Heart left ventricle (tissue), 16 donors: ENCODE measurements at places on chromosomes 2 and 18. TPM values are rescaled to one million over a fixed set of nuclear protein-coding genes. Genes with fewer than 3 reads are reported as not detected.

GRCh38 chr2:135099802-135100483, 47.9 kb downstream of the RAB3GAP1 start:
- no peak overlapping the region for H3K4me3 ChIP-seq
- peaks cover 21% of the 10 kb centered on the region for H3K36me3 ChIP-seq
- no peaks in the 10 kb centered on the region for H3K27me3 ChIP-seq
- DNase-seq: no peak

PDE11A gene
- total RNA-seq: 0.44 TPM

ASPRV1 gene
- 0.68 TPM for total RNA-seq

NOSTRIN gene
- 19.1 TPM for total RNA-seq

CFAP53 gene
- not detected for total RNA-seq

CPSF3 gene
- total RNA-seq: 13.8 TPM
